ENCODE measurements at places on chromosomes 4 and X.

- peak; percentile 31 for DNase-seq
These were observed 120.2 kb downstream of the BMPR1B start for GRCh38 chr4:94877973-94878372.

- DNase-seq, result no peak
These were observed 110.6 kb downstream of the DTHD1 start for GRCh38 chr4:36392024-36392423.

- DNase-seq, result no peak
These were observed 918.3 kb downstream of the ARAP2 start for GRCh38 chr4:35325908-35326453.

DNA sequence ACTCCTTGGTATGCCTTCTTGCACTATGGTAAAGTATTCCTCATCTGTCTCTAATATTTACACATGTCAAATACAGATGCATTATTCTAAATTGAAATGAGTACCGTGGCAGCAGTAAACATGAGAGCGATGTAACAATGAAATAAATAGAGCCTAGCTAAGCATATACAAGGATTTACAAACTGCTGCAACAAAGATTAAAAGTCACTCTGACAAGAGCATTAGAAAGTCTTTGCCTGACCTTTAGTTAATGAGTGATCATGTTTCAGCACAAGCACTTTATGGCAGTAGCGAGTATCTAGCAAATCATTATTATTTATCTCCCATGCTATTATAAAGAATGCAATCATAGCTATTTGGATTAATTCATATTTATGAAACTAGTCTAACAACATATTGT lies 547.0 kb upstream of the NDST4 start:
- no peak for DNase-seq

DNA sequence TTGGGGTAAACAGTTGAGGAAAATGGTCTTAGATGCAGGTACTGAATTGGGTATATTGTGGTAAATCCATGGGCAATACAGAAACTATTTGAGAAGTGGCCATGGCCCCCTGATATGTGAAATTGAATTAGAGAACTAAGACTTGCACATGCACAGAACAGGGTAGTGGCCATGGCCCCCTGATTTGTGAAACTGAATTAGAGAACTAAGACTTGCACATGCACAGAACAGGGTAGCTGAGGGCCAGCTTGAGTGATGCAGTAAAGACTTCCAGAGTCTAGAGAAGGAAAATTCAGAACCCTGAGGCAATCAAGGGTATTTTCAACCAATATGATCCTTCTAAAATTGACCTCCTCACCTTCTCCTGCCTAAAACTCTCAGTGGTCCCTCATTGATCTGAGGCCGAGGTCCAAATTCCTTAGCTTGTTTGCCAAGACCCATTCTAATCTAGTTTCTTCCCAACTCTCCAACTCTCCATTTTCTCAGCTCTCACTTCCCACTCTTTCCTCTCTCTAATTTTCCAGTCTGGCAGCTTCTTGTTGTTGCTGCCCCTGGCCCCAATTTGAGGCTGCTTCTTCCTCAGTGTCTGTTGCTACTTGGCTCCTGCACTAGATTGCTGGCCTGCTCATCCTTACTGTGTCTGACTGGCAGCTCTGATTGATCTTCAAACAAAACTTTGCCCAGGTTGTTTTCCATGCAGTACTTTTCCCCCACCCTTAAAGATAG lies 72.4 kb downstream of the FRAS1 start:
- no peak for DNase-seq

GRCh38 chrX:32472364-32472763 lies 739.0 kb downstream of the DMD start:
- no peak for DNase-seq

All from EH (cell line).